ENCODE measurements at places on chromosomes 1 and 21.
A peak's percentile ranks its signal among the peaks of the same experiment; 100 is the strongest.

GRCh38 chr1:23522244-23522982 is 8.6 kb downstream of the E2F2 start:
- DNase-seq: no peak

DNA sequence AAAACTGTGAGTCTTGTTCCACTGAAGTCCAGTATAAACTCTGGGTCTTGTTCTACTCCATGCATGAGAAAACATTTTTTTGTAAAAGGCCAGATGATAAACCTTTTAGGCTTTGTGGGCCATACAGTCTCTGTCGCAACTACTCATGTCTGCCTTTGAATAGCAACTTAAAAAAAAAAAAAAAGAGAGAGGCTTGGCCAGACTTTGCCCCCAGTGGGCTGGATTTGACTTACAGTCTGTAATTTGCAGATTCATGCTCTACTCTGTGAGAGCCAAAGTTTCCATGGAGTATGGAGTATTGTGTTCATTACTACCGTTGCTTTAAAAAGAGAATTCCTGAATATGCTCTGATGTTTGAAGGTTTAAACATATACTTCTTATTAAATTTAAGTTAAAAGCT is 654.9 kb upstream of the PKN2 start:
- DNase-seq: no peak

DNA sequence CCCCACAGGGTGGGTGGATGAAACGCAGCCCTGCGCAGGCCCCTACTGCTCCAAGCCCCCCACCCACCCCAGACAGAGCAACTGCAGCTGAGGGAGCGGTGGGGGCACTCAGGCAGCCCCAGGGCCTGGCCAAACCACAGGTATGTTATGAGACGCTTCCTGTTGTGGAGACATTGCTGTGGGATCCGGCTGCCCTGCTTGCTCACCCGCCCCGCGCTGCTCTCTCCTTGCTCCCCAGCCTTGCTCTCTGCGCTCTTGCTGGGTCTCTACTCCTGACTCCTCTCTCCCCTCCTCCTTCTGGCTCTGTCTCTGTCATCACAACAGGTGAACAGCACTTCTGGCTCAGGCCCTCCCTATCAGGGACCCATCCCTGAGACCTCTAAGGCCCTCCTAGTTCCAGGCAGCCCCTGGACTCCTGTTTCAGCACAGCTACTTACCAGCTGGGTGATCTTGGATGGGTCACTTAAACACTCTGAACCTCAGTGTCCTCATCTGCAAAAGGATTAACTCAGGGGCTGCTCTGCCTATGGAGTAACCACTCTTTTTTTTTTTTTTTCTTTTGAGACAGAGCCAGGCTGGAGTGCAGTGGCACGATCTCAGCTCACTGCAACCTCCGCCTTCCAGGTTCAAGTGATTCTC is 15.9 kb downstream of the COL8A2 start:
- peak; percentile 72 for DNase-seq

DNA sequence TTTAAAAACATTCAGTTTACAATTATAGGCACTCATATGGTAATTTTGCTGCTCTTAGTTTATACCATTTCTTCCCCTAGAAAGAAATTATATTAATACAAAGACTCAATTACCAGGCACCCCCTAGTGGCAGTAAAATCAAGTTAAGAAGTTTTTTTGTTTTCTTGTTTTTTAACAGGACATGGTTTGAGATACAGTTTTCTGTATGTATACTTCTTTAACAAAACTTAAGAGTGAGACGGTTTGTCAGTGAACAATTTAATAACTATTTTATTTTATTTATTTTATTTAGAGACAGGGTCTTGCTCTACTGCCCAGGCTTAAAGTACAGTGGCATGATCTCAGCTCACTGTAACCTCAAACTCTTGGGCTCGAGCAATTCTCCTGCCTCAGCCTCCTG is 224.6 kb downstream of the FAF1 start:
- DNase-seq: no peak

GRCh38 chr1:44803312-44804095 is 3.3 kb downstream of the PLK3 start:
- no peak for DNase-seq

DNA sequence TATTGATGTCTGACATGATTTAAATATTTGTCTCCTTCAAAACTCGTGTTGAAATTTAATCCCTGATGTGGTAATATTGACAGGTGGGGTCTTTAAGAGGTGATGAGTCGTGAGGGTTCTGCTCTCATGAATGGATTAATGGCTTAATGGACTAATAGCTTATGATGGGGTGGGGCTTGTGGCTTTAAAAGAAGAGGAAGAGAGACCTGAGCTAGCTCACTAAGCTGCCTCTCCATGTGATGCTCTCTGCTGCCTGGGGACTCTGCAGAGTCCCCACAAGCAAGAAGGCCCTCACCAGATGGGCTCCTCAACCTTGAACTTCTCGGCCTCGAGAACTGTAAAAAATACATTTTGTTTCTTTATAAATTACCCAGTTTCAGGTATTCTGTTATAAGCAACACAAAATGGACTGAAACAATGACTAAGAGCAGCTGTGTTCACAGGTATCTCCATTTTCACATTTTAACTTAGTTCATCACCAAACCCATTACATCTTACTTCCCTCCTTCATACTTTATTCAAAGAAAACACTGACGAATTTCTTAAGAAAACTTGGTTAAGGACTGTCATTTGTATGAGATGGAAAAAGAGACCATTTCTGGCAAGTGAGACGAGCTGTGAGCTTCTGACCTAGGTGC is 12.1 kb upstream of the AIM2 start:
- DNase-seq: no peak

- no peak for DNase-seq
These were observed 27.3 kb upstream of the PDPN start for GRCh38 chr1:13556224-13556764.

- DNase-seq: no peak
These were observed 48.9 kb downstream of the UBIAD1 start for GRCh38 chr1:11321656-11322491.

GRCh38 chr1:87044840-87045239 is 130.4 kb downstream of the HS2ST1 start:
- DNase-seq: no peak
